GM20000 (cell line): ENCODE measurements at places on chromosomes 6 and 20.

- DNase-seq, result no peak
Measured at GRCh38 chr20:45253261-45253660, 1.1 kb downstream of the SLPI start.

- DNase-seq, result no peak
Measured at GRCh38 chr6:106122938-106123656, 37.0 kb downstream of the PRDM1 start.

- DNase-seq, result no peak
Measured at GRCh38 chr6:82006027-82006738, 241.4 kb downstream of the IBTK start.

- DNase-seq, result no peak
Measured at GRCh38 chr6:163398115-163398514, 16.4 kb upstream of the QKI start.

- no peak for DNase-seq
Measured at GRCh38 chr6:52596371-52597028, 19.6 kb upstream of the TRAM2 start.

DNA sequence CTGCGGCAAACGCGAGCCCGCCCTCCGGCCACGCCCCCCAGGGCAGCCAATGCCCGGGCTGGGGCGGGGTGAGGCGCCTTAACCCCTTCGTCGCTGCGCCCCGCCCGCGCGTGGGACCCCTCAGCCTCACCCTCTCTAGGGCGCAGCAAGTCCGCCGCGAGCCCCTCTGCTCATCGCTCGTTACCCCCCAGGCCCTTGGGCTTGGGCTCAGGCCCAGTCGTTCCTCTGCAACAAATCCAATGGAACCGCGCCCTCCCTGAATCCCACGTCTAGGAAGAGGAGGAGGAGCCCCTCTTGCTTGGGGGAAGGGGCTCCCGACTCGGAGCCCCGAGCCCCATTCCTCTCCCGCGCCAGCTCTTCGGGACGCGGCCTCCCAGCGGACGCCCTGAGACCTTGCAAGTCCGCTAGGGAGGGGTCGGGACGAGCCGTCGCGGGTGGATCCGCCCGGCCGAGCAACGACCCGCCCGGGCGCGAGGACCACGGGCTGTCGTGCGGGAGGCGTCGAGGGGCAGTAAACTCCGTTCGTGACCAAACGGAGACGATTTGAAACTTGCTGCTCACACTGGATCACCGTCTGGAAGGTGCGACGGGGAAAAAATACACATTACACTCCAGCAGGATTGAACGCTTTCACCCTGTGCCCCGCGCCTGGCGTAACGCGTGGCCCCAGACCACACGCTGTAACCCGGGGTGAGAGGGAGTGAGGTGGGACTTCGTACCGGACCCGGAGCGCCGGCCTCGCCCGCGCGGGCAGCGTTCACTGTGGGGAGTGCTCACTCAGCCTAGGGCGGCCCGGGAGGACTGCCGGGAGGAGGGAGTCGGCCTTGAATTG, 477 bp upstream of the LZTS3 start:
- DNase-seq, result peak; percentile 99

DNA sequence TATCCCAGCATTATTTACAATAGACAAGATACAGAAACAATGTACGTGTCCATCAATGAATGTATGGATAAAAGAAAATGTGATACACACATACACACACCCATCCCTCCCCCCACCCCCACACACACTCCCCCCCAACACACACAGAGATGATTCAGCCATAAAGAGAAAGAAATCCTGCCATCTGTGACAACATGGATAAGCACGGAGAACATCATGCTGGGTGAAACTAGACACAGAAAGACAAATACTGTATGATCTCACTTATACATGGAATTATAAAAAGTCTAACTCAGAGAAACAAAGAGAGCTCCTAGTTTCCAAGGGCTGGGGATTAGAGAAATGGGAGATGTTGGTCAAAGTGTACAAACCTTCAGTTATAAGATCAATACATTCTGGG, 104.8 kb upstream of the LY86 start:
- no peak for DNase-seq

GRCh38 chr20:59735917-59736316, 131.6 kb downstream of the PHACTR3 start:
- DNase-seq, result no peak

DNA sequence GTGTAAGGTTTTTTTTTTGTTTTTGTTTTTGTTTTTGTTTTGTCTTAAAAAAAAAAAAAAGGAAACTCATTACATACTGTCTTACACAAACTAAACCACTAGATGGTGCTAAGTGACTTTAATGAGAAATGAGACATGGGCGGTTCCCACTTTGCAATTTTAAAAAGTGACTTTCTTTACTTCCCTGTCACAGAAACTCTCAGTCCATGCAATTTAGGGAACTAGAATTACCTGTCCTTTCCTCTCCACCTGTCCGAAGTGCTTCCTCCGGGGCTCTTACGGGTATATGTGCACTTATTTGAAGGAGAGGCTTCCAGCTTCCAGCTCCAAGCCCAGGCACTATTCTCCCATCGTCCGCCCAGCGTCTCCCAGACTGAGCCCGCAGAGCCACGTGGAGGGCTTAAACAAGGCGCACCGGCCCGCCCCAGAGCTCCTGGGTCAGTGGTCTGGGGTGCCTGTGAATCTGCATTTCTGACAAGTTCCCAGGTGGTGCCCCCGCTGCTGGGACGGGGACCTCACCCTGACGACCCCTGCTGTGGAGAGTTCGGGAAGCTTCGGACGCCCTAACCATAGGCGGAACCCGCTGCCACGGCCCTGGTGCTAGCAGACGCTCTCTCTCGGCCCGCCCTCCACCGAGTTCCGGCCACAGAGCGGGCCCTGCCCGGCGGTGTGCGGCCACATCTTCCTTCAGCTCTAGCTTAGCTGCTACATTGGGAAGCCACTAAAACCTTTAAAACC, 26.1 kb downstream of the BFSP1 start:
- DNase-seq, result peak; percentile 65

- no peak for DNase-seq
Measured at GRCh38 chr6:53315086-53315724, 33.5 kb downstream of the ELOVL5 start.
